Stimulated activated CD4-positive, alpha-beta T cell treated with anti-CD3 and anti-CD28 coated beads, Interleukin-2, amount 100 ng/mL, for 24 hours (primary cell): ENCODE measurements at places on chromosomes 6 and 20.
A peak's percentile ranks its signal among the peaks of the same experiment; 100 is the strongest.

- DNase-seq = no peak
Observed at GRCh38 chr20:58146746-58147140, 81.7 kb downstream of the ANKRD60 start.

DNA sequence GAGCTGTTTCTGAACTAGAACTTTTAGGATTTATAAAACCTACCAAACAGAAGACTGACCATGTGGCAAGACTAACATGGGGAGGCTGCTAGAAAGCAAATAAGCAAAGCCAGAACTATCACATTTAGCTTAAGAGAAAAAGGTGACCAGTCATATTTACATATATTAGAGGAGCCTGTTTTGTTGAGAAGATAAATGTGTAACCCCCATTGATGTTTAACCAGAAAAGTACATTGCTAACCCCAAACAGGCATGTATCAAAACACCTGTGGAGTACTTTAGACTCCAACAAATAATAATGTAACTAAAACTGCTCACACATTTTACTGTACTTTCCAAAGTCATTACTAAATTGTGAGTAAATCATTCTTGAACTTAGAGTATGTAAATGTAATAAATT, 35.0 kb downstream of the AKIRIN2 start:
- DNase-seq = no peak

DNA sequence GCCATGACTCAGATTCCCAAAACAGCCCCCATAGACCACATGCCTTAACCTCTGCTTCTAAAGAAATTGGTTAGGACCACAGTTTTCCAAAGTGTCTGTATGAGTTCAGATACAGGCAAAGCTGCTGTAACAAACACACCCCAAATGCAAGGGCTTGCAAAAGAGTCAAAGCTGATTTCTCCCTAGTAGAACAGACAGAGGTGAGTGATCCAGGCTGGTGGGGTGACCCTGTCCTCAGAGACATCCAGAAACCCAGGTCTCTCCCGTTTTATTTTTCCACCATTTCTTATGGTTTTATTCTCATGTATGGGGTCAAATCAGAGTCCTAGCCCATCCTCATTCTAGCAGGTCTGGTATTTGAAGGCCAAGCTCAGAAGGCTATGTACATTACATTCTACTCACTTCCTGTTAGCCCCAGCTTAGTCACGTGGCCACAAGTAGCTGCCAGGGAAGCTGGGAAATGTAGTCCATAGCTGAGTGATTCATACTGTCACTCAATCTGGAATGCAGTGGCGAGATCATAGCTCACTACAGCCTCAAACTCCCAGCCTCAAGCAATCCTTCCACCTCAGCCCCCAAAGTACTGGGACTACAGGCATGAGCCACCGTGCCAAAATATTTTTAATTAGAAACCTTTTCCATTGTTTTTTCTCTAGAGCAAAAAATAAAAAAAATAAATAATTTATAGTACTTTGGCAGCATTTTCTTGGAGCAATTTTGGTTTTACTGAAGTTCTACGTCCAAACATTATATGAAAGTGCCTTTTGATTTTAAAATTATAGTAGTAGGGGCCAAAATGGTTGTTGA, 175.2 kb downstream of the ZMYND8 start:
- no peak for DNase-seq

- DNase-seq = no peak
Observed at GRCh38 chr6:94045099-94045829, 625.9 kb upstream of the EPHA7 start.

GRCh38 chr6:15079288-15079817, 166.5 kb upstream of the JARID2 start:
- no peak for DNase-seq

GRCh38 chr20:35200267-35200666, 26.2 kb upstream of the MMP24 start:
- DNase-seq = no peak

- DNase-seq = no peak
Observed at GRCh38 chr20:40591119-40591518, 97.9 kb downstream of the MAFB start.

GRCh38 chr6:167401525-167402194, 76.8 kb downstream of the TTLL2 start:
- DNase-seq = no peak

DNA sequence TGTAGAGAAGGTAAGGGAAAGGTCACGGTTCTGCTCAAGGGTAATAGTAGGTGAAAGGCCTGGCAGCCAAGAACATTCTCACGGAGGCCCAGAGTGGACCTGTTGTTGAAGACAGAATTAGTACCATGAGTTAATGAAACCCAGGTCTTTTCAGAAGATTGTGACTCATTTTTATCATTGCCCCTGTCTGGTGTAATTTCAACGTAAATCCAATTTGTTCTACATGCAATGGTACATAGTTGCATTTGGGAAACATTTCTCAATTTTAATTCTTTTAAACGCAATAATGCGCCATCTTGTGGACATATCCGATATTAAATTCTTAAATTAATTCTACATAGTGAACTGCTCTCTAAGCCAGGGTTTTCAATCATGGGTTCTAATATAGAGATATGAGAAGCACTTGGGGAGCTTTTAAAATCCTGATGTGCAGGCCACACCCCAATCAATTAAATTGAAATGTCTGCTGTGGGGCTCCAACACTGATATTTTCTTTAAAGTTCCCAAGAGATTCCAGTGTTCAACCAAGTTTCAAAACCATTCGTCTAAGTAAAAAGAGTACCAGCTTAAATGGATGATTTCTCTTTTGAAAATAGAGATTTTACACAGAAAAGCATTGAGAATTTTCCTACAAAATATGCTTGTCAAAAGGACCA, 257.4 kb downstream of the PLCB1 start:
- DNase-seq = no peak

DNA sequence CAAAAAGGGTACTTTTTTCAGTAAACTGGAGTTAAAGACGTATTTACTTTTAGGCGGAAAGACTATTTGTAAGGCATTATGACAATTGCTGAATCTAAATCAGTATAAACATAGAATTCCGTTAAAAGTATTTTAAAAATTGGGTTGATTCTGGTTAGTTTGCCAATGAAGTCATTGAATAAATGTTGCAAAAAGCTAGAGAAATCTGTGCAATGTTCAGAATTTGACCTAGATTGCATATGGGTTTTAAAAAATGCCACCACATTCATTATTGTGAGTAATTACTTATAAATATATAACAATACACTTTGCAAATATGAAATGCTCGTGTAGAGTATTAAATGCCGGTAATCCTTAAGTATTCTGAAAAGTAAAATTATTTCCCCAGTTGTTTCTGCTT, 116.5 kb upstream of the EEF1E1 start:
- no peak for DNase-seq

DNA sequence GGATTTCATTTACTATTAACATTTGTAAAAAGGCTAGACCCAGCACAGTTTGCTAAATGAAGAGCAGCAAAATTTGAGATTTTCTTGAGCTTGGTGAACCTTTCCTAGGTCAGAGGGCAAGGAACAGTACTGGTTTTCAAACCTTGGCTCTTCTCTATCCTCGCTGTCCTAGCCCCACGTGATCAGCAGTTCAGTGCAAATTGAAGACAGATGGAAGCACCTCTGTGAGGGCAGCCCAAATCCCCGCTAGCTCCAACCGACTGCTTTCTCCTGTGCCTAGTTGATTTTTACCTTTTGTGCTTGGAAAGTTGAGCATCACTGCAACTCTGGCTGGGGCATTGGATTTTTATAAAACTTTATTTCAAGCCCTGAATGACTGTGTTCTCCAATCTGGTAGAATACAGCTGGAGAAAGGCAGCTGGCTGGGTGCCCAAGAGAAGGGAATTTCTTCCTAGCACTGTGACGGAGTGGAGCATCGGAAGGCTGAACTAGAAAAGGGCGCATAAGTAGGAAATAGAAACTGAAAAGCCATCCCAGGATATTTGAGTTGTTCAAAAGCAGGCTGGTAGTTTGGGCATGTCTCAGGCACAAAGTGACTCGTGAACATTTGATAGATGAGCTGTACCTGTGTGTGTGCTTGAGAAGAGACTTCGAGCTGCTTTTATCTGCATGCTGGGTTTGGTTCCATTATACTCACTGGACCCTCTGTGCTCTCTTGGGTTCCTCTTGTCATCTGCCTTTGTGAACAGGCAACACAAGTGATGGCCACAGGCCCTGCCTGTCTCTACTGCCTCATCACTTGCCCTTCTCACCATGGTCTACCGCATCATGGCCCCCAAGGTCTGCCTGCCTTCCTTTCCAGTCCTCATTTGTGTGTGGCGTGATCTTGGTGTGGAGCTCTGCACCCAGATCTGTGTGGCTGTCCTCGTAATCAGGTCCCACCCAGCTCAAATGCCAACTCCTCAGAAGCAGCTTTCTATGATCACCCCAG, 2.3 kb downstream of the RNF114 start:
- no peak for DNase-seq

- DNase-seq = no peak
Observed at GRCh38 chr20:64106435-64106961, 867 bp downstream of the NPBWR2 start.

DNA sequence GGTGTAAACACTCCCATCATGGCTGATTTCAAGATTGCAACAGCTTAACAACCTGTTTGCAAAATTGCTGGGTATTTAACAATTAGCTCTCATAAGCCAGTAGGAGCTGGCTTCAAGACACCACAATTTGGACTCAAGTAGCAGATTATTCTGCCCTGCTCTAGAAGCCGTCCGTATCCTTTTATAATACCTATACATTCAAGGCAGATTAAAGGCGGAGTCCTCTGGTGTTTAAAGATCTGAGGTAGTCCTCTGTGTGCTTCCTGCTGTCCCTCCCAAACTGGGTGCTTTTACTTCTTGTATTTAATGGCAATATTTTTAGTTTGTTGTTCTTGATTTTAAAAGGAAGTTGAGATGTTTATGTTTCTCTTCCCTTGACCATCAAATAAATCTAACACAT, 62.2 kb upstream of the SOX4 start:
- DNase-seq = no peak

- DNase-seq = no peak
Observed at GRCh38 chr20:58651559-58651945, 469 bp downstream of the STX16 start.

- no peak for DNase-seq
Observed at GRCh38 chr20:38198238-38198861, 33.3 kb upstream of the TGM2 start.

DNA sequence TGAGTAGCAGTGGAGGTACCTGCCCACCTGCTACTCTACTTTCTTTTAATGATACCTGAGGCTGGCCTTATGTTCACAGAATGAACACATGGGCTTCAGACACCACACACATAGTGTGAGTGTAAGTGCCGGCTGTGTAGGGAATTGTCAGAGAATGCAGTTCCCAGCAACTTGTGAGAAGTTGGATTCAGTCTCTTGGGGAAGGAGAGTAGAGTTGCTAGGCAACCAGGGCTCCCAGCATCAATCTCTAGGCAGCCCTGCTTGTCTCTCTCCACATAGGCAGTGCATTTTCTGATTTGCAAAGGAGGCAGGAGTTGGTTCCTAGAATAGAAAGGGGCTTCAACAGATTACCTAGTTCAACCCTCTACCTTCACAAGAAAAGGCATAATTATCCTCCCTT, 74.1 kb downstream of the BFSP1 start:
- no peak for DNase-seq

GRCh38 chr20:56234110-56234509, 14.4 kb upstream of the MC3R start:
- DNase-seq = no peak

DNA sequence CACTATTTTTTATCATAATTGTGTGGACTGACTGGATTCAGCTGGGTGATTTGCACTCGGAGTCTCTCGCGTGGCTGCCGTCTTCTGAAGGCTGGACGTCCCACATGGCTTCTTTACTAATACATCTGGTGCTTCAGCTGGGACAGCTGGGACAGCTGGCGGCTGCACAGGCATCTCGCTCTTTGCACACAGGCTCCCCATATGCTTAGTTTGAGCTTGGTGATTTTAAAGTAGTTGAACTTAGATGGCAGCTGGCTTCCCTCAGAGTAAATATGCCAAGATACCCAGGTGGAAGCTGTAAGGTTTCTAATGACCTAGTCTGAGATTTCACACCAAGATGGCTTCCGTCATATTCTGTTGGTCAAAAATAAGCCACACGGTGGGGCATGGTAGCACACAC, 38.7 kb upstream of the PPP1R3G start:
- DNase-seq = no peak

- no peak for DNase-seq
Observed at GRCh38 chr20:57469418-57470211, 55.3 kb downstream of the CTCFL start.

- no peak for DNase-seq
Observed at GRCh38 chr6:105504706-105505105, 101.8 kb upstream of the PREP start.

DNA sequence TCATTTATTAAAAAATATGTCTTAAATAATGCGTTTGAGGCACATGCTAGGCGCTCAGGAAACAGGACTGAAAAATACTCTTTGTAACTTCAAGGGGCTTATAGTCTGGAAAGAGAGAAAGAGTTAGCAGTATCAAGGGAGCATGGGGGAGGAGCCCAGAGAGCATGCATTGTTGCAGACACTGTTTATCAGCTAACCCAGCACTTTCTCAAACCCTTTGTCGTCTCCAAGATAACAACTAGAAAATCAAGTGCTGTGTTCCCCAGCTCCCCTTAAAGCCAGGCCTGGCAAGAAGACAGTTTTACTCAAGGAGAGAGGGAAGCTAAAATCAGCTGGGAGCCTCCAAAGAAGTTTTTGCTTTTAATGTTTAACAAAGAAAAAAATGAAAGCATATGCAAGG, 98.4 kb downstream of the PERP start:
- no peak for DNase-seq

- no peak for DNase-seq
Observed at GRCh38 chr20:63697868-63698545, 1.6 kb downstream of the TNFRSF6B start.

GRCh38 chr20:210809-211502, 16.1 kb upstream of the DEFB129 start:
- DNase-seq = no peak

GRCh38 chr6:36954262-36954931, at the start of gene PI16:
Gene PI16, plus strand, starts transcription at chr6:36954738. Its CDS starts 23 bp downstream, at chr6:36954761.
- no peak for DNase-seq

- DNase-seq = no peak
Observed at GRCh38 chr6:169905041-169905807, 153.8 kb downstream of the ERMARD start.

- no peak for DNase-seq
Observed at GRCh38 chr6:127587875-127588274, 10.9 kb downstream of the C6orf58 start.

- DNase-seq = peak; percentile 27
Observed at GRCh38 chr6:42338744-42339222, 112.9 kb downstream of the TRERF1 start.

DNA sequence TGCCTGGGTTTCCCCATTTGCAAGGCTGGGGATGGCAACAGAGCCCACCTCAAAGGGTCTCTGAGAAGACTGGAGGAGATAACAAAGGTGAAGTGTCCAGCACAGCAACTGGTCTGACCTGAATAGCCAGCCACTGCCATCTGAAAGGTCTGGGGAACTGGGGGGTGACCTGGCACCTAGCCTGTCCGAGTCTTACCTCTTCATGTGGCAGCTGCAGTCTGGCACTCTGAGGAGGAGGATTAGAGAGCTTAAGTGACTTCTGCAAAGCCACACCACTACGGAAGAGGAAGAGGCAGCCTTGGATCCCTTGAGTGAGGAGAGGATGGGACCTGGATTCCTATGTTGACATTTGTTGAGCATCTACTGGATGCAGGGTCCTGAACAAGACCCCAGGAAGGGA, 22.2 kb downstream of the C20orf203 start:
- no peak for DNase-seq
